ENCODE measurements at places on chromosomes 1 and 21.

DNA sequence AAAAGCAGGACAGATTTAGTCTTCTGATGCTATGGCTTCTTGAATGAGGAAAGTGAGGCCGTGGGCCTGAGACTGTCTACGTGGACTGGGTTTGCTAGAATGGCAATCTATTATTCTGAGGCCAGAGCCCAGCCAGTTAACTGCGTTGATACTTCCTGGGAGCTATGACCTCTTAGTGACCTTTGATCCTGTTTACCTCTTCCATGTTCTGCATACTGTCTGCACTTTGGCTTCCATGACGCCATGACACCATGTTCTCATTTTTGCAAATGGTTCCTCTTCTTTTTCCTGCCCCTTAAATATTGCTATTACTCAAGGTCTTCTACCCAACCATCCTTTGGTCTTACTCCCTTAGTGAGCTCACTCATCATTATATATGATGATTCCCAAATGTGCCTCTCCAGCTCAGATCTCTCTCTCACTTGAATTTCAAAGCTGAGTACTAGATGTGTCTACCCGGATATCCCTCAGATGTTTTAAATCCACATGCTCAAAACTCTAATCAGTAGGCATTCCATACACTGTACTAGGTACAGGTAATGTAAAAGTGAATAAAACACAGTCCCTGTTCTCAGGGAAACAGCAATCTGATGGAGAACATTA is 66.1 kb upstream of the ATP1A1 start:
- DNase-seq, result no peak

GRCh38 chr1:219179293-219179692 is 5.6 kb downstream of the LYPLAL1 start:
- DNase-seq, result no peak

DNA sequence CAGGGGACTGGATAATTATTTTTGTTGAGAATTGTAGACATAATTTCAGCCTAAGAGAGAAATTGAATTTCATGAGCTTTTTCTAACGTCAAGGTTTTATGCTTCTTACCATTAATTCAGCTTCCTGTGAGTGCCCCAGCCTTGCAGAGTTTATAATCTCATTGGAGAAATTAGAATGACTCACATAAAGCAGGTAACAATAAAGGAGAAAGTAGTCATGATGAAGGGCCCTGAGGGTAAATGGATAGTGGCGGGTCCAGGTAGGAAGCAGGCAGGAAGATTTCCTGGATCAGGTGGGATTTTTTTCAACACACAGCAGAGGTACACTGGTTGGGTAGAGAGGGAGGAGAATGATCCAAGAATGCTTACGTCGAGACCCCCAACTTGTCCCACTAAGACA is 311.4 kb downstream of the BARHL2 start:
- no peak for DNase-seq

- DNase-seq, result no peak
Observed at GRCh38 chr1:155005076-155006011, 2.7 kb downstream of the ZBTB7B start.
